ENCODE measurements at places on chromosomes 3 and 15. TPM values are rescaled to one million over a fixed set of nuclear protein-coding genes. Genes with fewer than 3 reads are reported as not detected.

DNA sequence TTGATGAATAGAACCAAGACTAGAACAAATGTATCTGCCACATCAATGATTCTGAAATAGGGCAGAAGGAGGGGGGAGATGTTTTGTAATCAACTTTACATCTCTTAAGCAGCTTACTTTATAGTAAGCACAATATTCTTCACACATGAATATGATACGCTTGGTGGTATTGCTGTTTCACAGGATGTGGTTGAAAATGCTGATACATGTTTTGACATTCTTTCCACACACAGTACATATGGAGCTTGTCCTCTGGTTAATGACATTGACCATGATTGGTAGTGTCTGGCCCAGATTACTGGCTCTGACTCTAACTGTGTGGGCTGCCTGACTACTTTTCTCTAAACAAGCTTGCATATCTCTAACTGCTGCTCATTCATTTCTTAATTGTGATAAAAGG lies 168.9 kb downstream of the KLHL25 start:
- ATAC-seq = peak; percentile 23

DNA sequence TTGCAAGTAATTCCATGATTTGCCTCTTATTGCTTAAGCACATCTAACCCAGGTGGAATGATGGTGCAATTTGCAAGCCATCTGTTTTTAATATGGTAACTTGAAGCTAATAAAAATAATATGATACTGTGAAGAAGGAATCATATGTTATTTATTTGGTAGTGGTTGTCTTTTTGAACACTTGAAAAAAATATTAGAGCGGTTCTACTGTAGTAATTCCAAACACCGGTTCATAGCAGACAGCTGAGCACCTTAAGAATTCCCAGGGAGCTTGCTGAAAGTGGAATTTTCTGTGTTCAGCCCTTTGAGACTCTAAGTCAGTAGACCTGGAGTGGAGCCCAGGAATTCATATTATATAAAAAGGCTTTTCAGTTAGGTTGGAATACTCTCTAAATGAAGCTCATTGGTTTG lies 687.4 kb downstream of the EDEM1 start:
- no peak for ATAC-seq

DNA sequence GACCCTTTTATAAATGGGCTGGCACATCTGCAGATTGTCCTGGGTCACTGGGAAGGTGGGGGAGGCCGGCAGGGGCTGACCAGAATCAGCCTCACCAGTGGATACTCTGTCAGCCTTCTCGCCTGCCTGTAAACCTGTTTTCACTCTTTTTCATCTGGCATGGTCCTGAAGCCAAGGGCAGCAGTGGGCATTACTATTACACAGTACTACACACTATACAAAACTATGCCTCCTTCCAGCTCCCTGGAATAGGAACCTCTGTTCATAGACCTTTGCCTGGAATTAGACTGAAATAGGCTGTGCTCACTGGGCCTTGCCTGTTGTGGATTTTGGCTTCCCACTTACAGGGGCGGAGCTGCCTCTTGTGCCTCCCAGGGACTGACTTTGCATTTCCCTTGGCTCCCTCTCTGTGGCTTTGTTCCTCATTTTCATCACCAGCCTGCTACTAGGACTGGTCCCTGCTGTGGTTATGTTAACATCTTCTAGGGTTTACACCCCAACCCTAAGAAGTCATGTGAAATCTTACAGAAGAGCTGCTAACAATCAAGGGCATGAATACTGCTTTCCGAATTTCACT lies 120.7 kb downstream of the FNDC3B start:
- peak; percentile 28 for ATAC-seq

- no peak for ATAC-seq
Measured at GRCh38 chr3:128174675-128175590, 21.7 kb downstream of the EEFSEC start.

The GRK7 gene
- total RNA-seq = not detected

GRCh38 chr15:101505610-101506337 lies 16.3 kb upstream of the PCSK6 start:
- ATAC-seq = no peak

The FBXO40 gene
- total RNA-seq = 0.08 TPM

The ADAM10 gene
- total RNA-seq = 60.6 TPM

DNA sequence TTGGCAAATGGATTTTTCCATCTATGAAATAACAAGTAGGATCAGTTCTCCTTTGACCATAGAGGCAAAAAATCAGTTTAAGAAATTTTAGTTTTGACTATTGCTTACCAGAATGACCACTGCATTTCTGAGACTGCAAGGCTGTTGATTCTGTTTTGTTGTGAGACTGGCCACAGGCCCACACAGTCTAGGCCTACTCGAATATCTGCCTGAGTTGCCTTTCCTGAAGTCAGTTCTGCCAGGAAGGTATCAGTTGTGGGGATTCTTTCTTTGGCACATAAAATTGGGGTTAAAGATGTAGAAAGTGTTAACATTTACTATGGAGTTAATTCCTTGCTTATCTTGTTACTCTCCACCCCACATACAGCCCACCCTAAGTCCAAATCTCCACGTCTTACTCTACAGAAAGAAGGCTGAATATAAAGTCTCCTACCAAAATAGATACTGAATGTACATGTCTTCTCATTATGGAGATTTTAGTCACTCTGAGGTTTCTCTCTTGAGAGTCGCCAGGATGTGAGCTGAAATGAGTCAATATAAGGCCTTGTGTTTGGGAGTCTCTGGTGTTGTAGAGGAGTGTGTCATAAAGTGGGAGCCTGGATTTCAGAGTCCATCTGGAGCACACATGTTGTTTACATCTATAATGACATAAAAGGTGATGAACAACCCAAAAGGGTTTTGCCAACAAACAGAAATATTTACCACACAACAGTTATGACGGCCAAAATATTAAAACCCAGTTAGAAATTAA lies 45.0 kb upstream of the WWTR1 start:
- peak; percentile 90 for ATAC-seq

The LDHAL6B gene
- total RNA-seq = 0.54 TPM

The SAMMSON gene
- 2.3 TPM for total RNA-seq

DNA sequence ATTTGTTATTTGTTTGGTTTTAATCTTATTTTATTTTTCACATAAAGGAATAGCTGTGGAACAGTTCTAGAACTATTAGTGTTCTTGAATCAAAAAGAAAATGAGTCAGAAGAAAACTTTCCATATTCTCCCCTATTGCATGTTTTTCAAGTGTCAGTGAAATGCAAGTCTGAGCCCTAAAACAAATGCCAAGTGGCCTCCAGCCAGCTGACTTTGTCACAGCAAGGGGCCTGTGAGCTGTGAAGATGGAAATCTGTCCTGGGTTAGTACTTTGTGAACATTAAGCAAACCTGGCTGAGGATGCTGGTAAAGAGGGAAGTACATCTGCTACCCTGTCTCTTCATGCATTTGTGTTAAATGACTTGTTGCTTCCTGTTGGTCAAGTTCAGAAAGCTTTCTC lies 14.2 kb downstream of the LRRC49 start:
- no peak for ATAC-seq

DNA sequence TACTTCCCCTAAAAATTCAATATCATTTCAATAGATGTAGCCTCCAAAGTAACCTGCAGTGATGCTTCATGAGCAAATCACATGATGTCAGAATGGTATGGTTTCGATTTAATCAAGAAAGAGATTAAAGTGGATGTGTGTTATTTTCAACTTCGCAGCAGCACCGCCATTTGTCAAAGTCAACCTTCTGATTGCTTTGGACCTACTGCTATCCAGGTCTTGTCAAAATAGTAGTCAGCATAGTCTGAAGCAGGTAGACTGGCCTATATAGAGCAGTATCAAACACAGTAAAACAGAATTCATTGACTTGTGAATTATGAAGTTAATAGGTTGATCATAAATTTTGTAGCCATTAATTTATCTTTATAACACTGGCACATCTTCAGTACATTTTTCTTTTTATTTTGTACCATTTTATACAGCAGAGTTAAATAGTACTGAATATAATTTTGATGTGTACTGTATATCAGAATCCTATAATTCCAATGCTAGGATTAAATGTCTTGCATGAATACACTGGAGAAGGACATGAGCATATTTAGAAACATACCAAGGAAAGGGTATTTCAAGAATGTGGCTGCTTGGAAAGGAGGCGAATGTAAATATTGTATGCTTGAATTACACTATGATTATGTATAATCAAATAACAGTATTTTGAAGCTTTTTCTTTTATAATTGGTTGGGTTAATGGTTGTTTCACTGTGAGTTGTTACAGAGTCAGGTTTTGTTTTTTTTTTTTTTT lies 79.6 kb downstream of the CDIN1 start:
- ATAC-seq = no peak

DNA sequence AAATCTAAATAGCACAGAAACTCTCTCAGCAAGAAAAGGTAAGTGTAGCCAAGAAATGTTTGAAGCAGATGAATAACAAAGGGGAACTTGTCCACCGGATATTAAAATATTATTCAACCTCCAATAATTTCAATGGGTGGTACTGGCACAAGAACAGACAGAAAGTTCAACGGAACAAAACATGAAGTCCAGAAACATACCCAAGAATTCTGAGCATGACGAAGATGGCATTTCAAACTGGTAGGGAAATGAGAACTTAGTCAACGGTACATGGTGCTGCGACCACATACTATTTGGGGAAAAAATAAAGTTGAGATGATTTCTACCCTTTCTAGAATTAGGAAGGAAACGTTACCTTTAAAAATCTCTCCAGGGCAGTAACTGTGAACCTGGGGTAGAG lies 5.5 kb downstream of the CHSY1 start:
- ATAC-seq = no peak

- no peak for ATAC-seq
Measured at GRCh38 chr3:38696034-38696433, 46.5 kb upstream of the SCN5A start.

DNA sequence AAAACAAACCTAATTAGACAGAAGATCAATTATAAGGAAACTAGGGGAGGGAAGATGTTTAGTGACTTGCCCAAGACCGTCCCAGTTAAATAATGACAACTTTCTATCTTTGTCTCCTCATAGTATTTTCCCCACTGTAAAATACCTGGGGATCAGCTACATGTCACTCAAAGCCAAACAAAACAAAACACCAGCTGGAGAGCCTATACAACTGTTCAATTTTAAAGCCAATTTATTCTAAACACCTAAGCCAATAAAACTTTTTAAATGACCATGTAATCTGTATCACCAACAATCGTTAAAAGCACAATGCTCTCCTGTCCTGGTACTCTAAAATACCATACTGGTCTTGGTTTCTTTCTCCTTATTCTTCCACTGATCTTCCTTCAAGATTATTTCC lies 168.4 kb downstream of the STAG1 start:
- no peak for ATAC-seq

The C3orf85 gene
- not detected for total RNA-seq

GRCh38 chr3:27800261-27800660 lies 78.1 kb upstream of the EOMES start:
- ATAC-seq = no peak

The LYSMD4 gene
- 7.6 TPM for total RNA-seq

DNA sequence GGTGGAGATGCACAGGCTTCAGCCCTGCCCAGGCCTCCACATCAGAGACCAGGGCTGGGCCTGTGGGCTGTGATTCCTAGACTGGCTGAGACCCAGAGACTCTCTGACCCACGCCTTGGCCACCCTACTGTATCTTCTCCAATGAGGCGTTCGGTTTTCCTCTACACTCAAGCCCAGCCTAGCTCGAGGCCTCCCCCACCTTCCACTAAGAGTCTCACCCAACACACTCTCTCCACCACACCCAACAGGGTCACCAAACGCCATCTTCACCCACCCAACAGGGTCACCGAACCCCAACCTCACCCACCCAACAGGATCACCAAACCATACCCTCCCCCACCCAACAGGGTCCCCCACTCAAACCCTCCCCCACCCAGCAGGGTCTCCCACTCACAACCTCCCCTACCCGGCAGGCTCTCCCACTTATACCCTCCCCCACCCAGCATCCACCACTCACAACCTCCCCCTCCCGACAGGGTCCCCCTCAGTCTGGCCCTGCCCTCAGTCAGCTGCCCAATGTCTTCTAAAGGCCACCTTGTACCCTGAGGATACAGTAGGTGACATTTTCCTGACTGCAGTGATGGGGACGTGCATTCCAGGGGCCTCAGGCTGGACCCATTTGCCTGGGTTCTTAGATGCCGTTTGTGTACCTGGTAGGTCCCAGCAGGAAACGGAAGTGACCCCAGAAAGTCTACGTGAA lies 20.4 kb downstream of the CFAP100 start:
- no peak for ATAC-seq

DNA sequence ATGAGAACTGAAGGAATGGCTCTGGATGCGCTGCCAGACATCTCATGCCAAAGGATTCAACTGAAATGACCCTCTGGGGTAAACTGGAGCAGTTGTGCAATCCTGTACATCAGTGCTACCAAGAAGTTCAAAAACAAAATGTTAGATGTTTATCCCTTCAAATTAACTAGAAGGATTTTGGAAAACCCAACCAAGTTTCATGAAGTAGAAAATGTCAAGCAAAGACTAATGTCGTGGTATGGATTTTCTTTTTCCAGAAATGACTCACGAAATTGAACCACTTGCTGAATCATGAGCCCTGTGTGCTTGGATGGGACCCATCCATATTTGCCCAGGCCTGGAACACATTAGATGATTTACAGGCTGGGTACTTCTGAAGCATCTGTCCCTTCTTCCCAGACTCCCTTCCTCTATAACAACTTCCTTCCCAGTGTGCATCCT lies 101.6 kb downstream of the LRTM1 start:
- no peak for ATAC-seq

The RYR3 gene
- 10.2 TPM for total RNA-seq

The TP63 gene
- not detected for total RNA-seq

The CHRM5 gene
- not detected for total RNA-seq

GRCh38 chr3:46860017-46860809 lies 3.0 kb downstream of the MYL3 start:
- no peak for ATAC-seq

GRCh38 chr15:36294359-36294758 lies 285.1 kb upstream of the CDIN1 start:
- ATAC-seq = no peak

The MAP2K5 gene
- 7.7 TPM for total RNA-seq

DNA sequence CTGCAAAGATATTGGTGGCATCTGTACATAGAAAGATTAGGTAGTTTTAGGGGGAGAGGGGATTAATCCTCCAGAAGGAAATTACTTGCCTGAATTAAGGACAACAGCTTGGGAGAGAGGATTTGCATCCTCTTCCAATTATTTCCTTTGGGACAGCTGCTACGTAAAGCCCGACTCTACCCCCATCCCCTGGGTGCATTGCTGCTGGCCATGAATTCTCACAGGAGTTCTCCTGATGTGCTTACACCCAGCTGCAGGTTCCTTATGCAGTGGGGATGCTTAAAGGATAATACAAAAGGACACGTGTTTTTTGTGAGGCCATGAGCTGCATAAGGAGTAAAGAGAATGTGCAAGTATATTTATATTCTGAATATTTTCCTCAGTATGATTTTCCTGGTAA lies 132.3 kb downstream of the VPS8 start:
- no peak for ATAC-seq

DNA sequence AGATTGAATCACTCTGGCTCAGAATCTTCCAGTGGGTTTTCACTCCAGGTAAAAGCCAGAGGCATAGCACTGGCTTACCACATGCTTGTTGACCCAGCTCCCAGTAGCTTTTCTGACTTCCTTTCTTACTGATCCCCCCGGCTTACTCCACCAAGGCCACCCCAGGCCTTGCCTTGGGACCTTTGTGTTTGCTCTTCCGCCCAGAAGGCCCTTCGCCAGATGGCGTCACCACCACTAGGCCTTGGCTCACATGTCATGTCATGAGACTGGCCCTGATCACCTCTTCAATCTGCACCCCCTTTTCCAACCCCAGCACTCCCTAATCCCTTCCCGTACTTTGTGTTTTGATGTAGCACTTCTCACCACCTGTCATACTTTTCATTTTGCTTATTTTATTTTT lies 98.5 kb upstream of the UMPS start:
- no peak for ATAC-seq

All from gastroesophageal sphincter (tissue), 4 donors.